ENCODE measurements at places on chromosomes 5 and 9.

DNA sequence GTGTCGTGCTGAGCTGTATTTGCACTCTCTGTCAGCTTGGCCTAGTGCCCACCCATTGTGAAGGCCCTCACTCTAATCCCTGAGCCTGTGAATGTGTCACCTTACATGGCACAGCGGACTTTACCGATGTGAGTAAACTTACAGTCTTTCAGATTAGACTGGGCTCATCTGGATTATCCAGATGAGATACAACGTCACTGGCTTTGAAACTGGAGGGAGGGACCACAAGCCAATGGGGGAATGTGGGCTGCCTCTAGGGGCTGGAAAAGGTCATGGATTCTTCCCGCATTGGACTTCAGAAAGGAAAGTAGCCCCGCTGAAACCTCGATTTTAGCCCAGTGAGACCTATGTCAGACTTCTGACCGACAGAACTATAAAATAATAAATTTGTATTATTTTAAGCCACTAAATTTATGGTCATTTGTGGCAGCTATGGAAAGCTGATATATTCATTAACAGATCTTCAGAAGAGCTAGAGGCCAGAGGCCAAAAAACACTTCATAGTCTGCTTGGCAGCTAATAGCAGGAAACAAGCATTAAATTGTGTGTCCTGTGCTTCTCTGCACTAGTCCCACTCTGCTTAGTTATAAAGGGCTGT, 139.0 kb upstream of the GAS1 start:
- DNase-seq, result no peak

DNA sequence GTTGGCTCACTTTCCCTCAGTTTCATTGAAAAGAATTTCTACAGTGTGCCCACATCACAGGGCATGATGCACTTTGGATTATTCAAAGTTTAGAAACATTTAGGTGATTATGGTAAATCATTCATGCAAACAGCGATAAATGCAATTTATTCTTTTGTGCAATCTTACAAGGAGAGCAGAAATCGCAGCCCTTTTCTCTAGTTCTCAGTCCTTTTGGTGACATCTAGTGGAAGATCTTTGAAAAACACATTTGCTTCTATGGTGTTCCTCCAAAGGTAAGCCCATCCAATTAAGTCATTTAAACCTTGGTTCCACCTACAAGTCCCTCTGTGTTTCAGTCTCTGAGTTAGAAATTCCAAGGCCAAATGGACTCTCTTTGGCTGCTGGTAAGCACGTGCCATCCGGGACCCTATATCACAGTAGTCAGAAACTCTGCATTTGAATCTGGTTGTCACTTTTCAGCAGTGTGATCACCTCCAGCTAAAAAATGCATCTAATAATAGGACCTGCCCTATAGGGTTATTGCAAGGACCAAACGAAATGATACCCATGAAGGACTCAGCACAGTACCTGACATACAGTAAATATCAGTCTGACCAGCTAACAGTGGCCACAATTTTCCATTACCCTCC, 66.4 kb downstream of the MACROH2A1 start:
- no peak for DNase-seq

- DNase-seq, result no peak
These were observed 55.8 kb upstream of the ACTBL2 start for GRCh38 chr5:57538341-57538955.

GRCh38 chr5:40665635-40666298, 13.9 kb upstream of the PTGER4 start:
- DNase-seq, result no peak

GRCh38 chr5:9601055-9601739, 29.0 kb downstream of the TAS2R1 start:
- DNase-seq, result no peak

DNA sequence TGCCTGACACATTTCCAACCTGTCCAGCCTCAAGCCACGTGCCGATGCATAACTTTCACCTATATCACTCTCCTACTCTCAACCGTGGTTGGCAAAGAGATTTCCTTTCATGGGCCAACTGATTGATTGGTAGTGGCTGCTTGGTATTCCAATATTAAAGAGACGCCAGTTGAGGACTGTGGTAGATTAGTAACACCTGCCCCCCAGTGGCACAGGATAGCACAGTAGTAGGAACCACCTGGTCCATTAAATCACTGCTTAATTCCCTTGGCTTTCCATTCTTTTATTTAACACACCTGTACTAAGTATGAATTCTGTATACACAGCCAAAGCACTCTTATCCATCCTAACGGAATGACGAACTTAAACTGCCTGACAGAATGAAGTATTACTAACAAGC, 19.1 kb upstream of the FOXB2 start:
- no peak for DNase-seq

DNA sequence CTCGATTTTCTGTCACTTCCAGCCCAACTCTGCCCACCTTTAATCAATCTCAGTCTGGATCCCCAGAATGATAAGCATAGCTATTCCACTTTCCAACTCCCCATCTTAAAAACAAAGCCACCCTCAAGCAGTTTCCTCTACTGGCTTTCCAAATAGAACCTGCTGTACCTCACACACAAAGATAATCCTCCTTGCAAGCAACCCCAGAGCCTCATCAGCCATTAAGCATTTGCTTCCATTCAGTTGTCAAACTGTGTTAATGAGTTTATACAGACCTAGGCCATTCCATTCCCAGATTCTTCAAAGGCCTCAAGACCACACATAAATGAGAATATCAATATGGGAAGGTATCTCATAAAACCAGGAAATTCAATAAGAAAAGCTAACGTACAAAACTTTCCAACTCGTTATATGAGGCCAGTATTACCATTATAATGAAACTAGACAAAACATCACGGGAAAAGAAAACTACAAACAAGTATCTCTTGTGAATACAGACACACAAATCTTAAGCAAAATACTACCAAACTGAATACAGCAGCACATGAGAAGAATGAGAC, 86.8 kb downstream of the DROSHA start:
- no peak for DNase-seq

DNA sequence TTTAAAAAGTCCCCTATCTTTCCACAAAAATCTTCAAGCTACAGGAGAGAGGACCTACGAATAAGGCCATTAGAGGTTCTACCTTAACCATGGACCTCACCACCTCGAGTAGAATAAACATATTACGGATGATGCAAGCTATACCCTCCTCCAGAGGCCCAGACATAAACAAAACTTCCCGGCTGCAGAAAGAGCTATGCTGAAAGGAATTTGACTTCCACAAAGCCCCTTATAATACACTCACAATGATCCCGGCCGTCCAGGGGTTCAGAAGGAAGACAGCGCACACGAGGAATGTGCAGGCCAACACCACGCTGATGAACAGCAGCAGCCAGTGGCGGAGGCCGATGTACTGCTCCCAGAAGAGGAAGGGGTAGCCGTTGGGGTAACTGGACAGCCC, 59.0 kb downstream of the PTCH1 start:
- peak; percentile 9 for DNase-seq

DNA sequence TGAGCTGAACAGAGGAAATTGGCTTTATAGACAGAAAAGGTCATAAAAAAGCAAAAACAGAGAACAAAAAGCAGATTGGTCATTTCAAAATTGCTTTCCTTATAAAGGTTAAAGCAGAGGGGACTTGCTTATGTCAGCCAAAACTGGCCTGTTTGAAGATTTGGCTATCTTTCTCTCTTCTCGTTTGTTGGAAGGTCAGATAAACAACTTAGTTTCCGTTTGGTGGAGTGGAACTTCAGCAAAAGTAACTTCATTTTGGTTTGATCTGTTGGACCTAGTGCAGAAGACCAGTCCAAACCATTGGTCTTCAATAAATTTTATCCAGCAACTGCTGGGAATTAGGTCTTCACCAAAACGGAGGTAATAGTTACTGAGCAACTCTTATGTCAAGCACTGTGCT, 45.1 kb upstream of the HMGCS1 start:
- DNase-seq, result no peak

GRCh38 chr9:135683401-135684034, 15.8 kb downstream of the SOHLH1 start:
- DNase-seq, result no peak

DNA sequence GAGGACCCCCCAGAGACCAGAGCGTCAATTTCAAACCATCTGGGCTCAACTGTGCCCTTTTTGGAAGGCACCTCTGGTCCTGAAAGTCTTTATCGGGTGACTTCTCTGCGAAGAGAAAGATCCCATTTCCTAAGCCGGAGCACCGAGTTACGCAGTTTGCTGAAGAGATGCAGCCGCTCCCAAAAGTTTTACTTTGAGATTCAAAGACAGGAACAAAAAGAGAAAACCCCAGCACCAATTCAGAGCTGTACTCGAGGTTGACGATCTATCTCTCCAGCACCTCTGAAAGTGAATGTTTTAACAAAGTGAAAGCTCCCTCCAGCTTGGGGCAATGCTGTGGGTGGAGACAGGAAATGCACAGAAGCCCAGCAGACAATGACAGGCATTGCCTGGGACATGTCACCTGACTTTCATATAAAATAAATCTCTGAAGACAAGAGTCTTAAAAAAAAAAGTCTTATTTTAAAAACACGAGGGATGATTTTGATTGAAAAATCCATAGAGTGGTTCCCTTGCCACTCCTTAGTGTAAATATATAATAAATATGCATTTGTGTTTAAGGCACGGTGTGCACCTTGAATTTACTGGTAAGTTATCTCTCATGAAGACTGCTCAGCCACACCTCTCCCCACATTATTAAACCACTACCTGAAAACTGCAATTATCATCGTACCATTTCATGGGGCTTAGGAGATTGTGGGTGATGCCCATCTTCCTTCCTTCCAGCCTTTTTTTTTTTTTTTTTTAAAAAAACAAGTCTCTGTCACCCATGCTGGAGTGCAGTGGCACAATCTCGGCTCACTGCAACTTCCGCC, 79.9 kb downstream of the FNBP1 start:
- DNase-seq, result no peak

- no peak for DNase-seq
These were observed 99.9 kb upstream of the GRIA1 start for GRCh38 chr5:153390569-153390968.
